ENCODE measurements at places on chromosomes 1 and 21.

- no peak for DNase-seq
Measured at GRCh38 chr21:18382141-18382540, 21.4 kb downstream of the TMPRSS15 start.

DNA sequence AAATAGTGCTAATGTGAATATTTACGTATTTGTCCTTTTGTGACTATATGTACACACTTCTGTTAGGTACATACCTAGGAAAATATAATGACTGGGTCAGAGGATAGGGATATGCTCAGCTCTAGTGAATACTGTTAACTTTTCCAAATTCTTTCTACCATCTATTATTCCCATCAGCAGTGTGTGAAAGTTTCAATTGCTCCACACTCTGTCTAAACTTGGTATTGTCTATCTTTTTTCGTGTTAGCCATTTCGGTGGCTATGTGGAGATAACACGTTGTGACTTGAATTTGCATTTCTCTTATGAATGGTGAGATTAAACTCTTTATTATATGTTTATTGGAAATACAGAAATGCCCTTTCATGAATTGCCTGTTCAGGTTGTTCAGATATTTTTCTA lies 22.7 kb upstream of the LELP1 start:
- DNase-seq: no peak

- no peak for DNase-seq
Measured at GRCh38 chr1:200708769-200709168, 29.9 kb upstream of the CAMSAP2 start.

GRCh38 chr1:6157528-6158174 lies 22.5 kb downstream of the CHD5 start:
- no peak for DNase-seq

GRCh38 chr1:201539561-201540431 lies 869 bp downstream of the NAV1 start:
- DNase-seq: peak; percentile 60

DNA sequence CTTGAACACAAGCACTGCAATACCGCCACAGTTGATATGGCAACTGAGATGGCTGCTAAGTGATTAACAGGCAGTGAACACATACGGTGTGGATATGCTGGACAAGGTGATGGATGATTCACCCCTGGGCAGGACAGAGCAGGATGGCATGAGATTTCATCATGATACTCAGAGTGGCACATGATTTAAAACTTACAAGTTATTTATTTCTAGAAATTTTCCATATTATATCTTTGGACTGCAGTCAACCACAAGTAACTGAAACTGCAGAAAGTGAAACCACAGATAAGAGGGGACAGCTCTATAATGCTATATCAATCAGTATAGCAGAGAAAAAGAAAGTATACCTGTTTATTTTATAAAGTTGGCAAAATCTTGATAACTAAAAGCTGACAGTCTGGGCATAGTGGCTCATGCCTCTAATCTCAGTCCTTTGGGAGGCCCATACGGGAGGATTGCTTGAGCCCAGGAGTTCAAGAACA lies 47.9 kb downstream of the PHACTR4 start:
- no peak for DNase-seq

GRCh38 chr1:167635941-167636340 lies 5.9 kb downstream of the RCSD1 start:
- no peak for DNase-seq

DNA sequence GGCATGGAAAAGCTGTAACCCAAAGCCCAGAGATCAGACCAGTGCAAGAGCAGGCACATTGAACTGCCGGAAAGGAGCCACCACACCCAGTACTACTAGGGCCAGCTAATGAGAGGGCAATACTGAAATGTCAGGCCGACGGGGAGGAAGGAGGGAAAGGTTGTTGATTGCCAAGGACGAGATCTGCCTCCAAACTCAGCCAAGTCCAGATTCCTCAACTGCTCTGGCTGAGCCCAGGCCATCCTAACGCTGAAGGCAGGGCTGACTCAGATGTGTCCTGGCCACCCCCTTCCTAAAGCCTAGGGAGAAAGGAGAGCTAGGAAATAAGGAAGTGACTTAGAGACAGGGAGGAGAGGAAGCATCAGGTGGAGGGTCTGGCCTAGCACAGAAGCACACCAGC lies 42.1 kb upstream of the IPO9 start:
- DNase-seq: no peak

GRCh38 chr1:117824616-117825015 lies 104.8 kb downstream of the GDAP2 start:
- DNase-seq: peak; percentile 46

GRCh38 chr21:29888437-29888836 lies 51.4 kb downstream of the GRIK1 start:
- DNase-seq: no peak

- DNase-seq: no peak
Measured at GRCh38 chr1:48931506-48932192, 155.0 kb upstream of the BEND5 start.

DNA sequence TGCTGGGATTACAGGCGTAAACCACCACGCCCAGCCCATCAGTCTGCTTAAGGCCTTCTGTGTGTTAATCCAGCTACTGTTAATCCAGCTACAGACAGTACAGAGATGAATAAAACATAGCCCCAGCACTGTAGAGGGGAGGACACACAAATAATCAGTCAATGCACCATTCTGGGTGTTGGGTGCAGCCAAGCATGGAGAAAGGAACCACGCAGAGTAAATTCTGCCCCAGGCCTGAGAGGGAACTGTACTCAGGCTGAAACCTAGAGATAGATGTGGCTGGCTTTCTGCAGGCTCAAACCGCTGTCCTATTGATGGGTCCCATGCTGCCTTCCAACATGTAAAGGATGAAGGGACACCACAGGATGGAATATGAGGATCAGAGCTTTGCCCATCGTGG lies 136.8 kb upstream of the IGSF21 start:
- DNase-seq: no peak

DNA sequence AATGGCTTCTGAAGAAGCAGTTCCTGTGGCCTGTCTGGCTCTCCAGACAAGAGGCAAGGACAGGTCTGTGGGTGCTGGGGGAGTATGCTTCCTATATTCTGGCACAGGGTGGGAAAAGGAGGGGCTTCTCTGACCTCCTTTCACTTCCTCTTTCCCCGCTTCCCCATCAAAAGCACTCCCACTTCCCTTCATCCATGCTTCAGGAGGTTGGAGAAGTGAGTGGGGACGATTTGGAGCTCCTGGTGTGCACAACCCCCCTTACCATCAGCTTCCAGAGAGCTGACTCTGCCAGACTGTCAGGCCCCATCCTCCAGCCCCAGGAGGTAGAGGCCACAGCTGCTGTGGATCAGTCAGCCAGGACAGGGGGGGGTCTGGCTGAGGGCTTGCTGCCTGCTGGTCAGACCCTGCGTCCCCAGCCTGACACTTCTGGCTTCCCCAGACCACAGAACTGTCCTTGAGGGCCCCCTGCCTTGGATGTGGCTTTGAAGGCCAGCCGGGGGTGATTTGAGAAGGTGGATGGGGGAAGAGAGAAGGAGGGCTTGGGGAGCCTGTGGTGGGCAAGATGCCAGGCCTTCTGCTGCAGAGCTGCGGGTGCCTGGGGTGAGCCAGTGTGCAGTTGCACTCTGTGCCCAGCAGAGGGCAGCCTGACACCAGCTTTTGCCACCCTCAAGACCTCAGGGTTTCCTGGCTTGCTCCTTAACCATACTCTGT lies 21.5 kb upstream of the TMEM222 start:
- peak; percentile 94 for DNase-seq

DNA sequence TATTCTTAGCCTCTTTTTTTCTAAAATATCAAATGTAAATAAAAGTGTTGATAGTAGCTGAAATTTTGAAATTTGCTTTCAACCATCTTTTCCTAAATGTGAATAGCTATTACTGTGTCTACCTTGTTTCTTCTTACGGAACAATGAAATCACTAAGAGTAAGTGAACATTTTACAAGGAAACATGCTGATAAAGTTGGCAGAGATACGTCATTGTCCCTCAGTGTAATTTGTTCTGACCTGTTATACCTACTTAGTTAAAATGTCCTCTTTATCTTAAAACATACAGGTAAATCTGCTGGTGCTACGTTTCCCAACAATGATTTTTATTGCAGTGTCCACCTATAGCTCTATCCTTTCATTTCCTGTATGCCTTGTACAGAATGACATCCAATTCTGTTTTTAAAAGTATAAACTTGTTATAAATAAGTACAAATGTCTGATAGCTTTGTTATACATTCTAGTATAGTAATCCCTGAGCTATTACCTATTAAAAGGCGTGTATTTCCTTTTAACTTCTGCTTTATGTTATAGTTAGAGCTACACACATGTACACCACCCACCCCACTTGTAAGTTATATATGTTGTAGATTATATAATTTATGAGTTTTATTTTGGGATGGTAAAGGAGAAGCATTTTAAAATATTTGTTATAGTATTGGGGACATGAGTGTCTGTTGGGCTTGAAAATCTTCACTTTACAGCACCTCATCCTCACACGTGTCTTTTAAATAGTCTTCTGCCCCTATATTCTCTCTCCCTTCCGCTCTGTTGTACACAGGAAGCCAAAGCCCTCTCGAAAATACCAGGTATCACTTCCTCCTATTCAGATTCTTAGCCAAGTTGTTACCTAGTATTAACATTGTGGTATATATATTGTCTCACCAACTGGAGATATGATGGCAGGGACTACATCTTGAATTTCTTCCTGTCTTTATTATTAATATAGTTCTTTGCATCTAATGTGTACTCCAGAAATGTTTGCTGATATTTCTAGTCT lies 25.2 kb downstream of the LAMC1 start:
- no peak for DNase-seq

DNA sequence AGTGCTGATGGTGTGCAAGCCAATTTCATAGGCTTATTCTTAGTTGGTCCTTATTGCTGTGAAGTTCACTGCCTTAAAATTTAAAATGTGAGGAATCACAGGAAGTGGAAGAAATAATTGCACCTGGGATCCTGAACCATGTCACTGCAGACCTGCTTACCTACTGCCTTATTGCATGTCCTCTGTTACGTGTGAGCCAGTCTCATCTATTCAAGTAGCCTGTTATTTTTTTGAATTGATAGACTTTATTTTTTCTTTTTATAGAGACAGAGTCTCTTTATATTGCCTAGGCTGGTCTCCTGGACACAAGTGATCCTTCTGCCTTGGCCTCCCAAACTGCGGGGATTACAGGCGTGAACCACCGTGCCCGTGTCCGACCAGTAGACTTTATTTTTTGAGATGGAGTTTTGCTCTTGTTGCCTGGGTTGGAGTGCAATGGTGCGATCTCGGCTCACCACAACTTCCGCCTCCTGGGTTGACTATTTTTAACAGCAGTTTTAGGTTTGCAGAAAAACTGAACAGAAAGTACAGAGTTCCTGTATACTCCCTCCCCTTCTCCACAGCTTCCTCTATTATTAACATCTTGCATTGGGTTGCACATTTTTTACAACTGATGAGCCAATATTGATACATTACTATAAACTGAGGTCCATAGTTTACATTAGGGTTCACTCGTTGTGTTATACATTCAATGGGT lies 14.0 kb upstream of the DISC1 start:
- DNase-seq: no peak

DNA sequence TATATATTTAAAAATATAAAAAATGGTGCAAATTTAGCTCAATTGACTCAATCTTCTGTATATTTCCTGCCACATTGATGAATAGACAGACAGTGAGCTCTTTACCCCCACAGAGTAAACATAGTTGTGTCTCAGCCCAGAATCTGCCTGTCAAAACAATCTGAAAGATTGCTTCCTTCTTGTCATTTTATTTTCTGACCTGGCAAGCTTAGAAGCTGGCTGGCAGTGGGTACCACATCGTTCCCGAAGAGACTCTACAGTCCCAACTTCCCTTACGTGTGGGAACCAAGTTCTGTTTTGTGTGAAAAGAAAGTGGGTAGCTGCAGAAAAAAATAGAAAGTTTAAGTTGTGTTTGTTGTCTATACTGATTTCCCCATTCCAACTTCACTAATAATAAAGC lies 629.3 kb upstream of the NEGR1 start:
- DNase-seq: no peak

GRCh38 chr1:10795276-10796021 lies 997 bp downstream of the CASZ1 start:
- peak; percentile 63 for DNase-seq

DNA sequence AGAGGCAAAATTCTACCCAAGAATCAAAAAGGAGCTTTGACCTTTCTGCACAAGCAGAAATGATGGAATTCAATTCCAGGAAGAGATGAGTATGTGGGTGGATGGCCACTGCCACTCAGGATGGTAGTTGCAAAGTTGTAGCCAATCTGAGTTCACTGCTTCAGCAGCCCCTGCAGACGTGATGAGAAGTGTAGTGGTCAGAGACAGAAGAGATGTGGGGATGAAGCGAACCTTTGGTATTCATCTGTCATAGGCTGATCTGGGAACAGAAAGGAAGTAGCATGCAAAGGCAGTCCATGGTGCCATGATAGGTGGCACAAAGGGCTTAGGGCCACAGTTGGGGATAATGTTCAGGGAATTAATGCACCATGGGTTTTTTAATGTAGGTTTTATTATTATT lies 81.1 kb upstream of the PGBD5 start:
- no peak for DNase-seq

DNA sequence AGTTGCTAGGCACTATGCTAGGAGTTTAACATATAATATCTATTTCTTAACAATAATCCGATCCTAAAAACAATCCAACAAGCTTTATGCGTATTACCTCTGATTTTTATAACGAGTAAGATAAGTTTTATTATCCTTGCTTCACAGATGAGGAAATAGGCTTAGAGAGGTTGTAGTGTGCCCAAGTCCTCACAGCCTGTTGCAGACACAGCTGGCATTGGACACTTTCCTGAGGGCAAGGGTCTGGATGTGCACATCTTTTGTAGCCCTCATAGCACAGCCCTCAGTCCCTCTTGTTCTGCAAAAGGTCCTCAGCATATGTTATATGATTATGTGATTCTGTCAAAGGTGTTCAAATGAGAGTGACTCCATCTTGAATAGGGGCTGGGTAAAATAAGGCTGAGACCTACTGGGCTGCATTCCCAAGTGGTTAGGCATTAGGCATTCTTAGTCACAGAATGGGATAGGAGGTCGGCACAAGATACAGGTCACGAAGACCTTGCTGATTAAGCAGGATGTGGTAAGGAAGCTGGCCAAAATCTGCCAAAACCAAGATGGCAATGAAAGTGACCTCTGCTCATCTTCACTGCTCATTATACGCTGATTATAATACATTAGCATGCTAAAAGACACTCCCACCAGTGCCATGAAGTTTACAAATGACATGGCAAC lies 75.7 kb upstream of the F3 start:
- DNase-seq: no peak

DNA sequence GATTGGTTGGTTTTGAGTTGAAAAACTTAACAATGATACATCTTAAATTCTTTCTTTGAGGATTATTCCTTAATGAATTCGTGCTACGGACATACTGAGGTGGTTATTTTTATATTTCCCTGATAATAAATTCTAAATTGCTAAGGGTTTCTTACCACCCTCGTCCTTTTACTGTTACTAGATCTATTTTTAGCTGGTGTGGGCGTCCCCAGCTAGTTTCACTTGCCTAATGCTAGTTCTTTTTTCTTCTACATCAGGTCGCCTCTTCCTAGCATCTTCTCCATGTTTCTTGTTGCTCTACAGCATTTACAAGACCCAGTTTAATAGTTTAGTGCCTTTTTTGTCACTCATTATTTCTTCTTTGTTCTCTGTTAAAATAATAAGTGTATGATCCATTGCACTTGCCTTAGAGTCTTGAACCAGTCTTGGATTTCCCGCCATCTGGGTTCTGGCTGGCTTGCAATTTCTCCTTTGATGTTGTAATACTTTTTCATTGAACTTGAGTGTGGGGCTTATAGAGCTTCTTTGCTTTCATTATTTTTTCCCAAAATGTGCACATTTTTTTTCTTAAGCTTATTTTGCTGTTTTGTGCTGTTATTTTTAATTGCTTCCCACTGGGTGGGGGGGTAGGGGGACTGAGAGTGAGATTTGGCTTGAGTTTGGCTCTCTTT lies 677 bp upstream of the HSD11B1 start:
- no peak for DNase-seq

GRCh38 chr1:159921700-159922504 lies 3.4 kb downstream of the TAGLN2 start:
- DNase-seq: peak; percentile 37

All from muscle of back (tissue), 13 donors.